ENCODE measurements at places on chromosomes 11 and 22.

- DNase-seq: no peak
These were observed 425 bp upstream of the KDELR3 start for GRCh38 chr22:38467438-38467903.

DNA sequence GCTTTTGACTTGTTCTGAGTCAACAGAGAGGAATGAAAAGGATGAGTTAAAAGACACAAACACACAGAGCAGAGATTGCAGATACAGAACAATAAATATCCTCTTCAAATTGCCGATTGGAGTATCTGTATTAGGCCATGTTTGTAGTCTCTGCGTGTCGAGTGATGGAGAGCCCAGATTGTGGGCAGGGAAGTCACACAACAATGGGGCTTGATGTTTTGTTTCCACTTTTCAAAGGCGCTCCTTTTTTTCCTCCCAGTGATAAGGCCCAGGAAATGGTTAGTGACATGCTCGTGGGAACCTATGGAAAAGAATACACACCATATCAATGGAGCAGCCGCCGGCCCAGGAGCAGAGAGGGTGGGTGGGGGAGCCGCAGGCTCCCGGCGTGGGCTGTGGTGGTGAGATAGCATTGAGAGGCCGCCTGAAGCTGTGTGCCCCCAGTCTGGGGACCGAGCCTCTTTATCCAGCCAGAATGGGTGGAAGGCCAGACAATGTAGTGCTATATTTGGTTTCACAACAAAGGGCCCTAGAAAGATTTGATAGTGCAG is 555.9 kb downstream of the INSC start:
- DNase-seq: no peak

DNA sequence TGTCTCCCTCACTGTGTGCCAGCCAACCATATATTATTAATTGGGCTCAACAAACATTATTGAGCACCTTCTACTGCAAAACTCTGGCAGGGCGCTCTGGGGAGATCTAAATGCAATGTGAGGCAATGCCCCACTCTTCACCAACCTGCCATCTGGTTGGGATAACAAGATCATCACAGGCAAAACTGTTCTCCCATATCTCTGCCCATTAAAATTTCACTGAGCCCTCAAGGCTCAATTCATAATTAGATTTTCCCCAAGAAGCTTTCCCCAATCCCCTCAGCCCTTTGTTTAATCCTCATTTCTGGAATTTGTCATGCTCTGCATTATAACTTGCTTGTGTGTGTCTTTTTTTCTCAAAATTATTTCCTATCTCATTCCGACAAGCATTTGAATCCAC is 106.6 kb downstream of the ARL14EP start:
- no peak for DNase-seq

DNA sequence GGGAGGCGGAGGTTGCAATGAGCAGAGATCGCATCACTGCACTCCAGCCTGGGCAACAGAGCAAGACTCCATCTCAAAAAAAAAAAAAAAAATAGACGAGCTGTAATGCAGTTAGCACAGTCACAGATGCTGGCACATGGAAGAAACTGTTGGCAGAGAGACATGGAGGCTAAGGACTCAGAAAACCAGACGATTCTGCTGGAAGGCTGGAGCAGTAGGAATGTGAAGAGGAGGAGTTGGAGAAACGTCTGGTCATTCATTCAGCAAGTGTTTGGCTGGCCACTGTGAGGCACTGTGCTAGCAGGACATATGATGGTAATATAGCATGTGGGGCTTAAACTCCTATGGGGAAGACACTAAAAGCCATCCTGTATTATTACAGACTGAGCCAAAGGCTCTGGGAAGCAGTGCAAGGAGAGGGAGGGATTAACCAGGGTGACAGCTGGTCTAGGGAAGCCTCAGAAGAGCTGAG is 5.0 kb downstream of the UQCR10 start:
- peak; percentile 44 for DNase-seq

DNA sequence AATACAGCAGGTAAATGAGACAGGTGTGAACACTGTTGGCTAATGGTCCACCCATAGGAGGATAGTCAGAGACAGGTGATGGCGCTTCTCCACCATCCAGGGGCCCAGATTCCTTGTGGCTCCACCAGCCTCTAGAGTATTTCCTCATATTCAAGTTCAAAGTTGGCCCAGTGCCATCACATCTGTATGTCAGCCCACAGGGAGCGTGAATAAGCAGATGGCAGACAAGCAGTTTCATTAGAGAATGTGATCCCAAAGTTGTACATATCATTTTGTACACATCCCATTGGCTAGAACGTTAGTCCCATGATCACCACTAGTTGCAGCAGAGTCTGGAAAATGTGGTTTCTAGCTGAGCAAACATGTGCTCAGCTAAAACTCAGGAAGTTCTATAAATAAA is 11.0 kb upstream of the CWF19L2 start:
- no peak for DNase-seq

GRCh38 chr11:97451441-97451840 is 1061.6 kb downstream of the JRKL start:
- DNase-seq: no peak

DNA sequence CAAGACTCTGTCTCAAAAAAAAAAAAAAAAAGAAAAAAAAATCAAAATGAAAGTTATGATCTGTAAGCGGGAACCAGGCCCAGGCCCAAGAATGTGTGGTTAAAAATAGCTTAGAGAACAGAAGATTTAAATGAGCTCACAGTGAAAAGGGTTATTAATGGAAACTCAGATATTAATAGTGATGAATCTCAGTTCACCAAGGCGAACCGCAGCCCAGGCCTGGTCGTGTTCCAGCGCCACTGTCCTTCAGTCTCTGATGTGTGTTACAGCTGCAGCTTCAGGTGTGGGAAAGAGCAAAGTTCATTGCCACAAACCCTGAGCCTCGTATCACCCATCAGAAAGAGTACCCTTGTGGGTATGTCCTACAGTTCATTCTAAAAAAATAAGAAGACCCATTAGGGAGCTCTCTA is 107.1 kb downstream of the GAB2 start:
- no peak for DNase-seq

- DNase-seq: peak; percentile 23
These were observed 4.0 kb upstream of the WNT11 start for GRCh38 chr11:76209973-76210930.

DNA sequence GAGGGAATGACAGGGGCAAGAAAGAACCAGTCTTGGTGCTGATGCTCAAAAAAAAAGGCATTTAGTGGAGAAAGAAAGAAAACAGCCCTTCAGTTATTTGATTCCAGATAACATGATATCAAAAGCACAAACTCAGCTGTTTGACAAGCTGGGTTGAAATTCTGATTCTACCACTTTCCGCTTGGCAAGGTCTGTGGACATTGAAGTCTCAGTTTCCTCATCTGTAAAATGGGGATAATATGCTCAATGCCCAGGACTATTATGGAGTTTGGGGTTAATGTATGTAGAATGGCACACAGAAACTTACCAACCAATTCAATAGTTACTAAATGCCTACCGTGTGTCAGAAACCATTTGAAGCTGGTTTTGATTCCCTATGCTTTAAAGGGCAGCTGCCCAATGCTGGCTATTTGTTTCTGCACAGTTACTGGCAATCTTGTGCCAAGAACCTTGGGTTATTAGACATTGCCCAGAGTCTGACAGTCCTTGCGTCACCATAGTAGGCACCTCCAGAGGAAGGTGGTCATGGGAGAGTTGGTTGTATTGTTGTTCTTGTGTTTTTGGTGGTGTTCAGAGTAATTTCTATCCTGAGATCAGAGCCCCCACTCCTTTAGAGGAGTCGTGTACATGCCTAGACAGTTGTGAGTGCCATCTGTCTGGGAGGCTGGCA is 19.5 kb downstream of the ELF5 start:
- DNase-seq: no peak

DNA sequence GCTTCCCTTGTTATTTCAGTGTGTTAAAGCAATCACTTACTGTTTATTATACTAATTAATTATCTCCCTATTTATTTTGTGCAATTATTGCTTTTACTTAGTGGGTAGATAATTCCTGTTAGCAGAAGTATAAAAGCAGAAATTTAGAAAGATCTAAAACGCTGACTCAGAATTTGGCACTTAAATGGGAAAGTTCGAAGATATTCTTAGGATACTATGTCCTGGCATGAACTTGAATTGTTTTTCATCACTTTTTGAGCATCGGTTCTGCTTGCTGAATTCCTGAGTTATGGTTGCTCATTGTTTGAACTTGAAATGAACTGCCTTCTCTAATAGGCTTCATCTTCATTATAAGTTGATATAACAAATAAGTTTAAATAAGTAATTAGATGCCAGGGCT is 325.4 kb downstream of the JRKL start:
- DNase-seq: no peak

GRCh38 chr11:5380740-5381342 is 2.8 kb upstream of the OR51M1 start:
- no peak for DNase-seq

DNA sequence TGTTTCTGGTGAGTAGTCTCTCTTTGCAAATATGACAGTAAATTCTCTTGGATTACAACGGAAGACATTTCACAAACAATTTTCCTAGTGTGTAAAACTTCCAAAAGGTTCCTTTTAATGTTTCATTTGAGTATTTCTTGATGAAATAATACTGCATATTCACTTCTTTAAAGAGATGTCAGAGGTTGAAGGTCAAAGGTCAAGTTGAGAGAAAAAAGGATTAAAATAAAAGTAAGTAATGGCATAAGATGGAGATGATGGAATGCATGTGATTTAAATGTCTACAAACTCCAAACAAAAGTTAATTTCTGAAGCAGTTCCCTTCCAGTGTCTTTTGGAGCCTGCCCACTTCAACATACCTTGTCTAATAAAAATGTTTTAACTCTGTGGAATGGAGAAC is 40.7 kb downstream of the APOL5 start:
- no peak for DNase-seq

DNA sequence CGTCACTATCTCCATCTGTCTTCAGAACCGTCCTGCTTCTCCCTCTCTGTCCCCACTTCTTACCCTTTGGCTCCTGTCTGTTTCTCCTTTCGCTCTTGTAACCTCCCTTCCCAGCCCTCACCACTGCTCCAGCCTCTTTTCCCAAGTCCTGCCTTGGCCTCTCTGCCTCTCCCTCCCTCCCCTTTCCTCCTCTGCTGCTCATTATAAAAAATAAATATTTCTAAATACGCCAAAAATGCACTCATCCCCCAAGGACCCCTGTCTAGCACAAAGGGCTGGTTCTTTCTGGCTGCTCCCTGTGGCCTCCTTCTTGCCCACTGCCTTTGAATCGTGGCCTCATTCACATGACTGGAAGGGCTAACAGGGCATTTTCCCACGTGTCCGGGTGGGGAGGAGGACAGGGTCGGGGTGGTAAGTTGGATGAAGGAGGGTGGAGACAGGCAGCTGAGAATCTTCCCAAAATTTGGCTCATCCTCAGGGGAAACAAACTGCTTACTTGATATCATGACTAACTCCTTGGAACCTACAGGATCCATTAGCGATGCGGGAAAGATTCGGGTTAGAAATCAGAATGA is 26.4 kb upstream of the OAF start:
- DNase-seq: no peak

GRCh38 chr11:33691066-33691864 is 9.4 kb downstream of the C11orf91 start:
- DNase-seq: no peak

DNA sequence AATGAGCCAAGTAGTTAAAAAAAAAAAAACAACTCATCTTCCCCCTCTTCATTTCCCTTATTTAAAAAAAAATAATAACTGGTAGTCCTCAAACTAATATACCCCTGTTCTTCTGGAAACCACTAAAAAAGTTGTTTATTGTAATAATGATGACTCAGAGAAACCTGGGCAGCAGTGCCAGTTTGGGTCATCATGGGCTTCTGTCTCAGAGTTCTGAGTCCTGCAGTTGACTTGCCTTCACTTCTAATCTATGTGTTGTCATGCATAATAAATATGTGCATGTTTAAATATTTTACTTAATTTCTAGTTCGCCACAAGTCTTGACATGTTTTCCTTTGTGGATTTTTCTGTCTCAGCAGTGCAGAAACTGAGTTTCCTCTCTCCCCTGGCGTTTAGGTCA is 46.8 kb downstream of the PPP2R1B start:
- DNase-seq: no peak

DNA sequence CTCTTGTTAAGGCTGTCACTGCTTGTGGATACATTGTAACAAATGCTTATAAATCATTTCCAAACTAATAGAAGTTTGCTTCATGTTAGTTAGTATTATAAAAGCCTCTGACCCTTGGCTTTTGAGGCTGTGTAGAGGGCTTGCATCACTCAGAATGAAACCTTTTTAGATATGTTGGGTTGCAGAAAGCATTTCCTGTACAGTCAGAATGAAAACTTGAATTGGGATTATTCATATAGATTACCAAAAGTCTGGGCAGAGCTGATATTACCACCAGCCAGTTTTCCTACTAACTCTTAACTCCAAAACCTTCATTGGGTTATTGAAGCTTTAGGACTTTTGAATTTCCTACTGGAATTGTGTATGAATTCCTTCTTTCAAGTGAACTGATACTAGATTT is 12.0 kb downstream of the KMT2A start:
- no peak for DNase-seq

- DNase-seq: peak; percentile 18
These were observed 1.2 kb downstream of the CSRP3 start for GRCh38 chr11:19200410-19201201.

GRCh38 chr11:78453140-78453935 is 35.7 kb upstream of the GAB2 start:
- peak; percentile 10 for DNase-seq

DNA sequence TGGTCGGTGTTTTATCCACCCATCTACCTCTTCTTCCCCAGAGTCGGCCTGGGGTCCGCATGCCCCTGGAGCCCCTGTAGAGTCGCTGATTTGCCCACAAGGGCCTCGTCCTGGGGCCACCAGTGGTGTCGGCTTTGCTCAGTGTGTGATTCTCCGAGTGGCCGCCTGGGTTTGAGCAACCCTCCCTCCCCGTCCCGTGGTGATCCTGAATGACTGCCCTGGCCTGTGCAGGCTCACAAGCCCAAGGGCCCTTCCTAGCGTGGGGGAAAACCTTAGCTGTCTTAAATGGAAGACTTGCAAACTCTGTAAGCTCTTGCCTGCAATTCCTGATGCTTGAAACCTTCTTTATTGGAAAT is 128.3 kb downstream of the OSBP2 start:
- no peak for DNase-seq

- DNase-seq: no peak
These were observed 97.8 kb downstream of the ME3 start for GRCh38 chr11:86574493-86575207.

- no peak for DNase-seq
These were observed 50.9 kb downstream of the APIP start for GRCh38 chr11:34865261-34865660.

DNA sequence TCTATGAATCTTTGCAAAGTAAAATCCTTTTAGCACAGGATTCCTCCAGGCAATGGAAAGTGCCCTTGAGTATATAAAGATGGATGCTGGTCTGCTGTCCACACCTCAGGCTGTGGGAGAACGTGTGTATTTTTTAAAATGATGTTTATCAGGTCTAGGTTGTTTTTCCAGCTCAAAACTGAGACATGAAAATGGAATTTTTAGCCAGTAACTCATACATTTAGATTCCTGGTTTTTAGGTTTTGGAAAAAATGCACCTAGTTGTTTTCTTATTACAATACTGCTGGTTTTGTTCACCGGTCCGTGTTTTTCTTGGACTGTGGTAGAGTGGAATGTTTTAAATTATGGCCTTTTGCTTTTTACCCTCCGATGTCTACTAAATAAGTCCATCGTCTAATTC is 554.7 kb downstream of the SOX6 start:
- DNase-seq: no peak
